GM12864 (cell line): ENCODE measurements at places on chromosomes 1 and 21.

DNA sequence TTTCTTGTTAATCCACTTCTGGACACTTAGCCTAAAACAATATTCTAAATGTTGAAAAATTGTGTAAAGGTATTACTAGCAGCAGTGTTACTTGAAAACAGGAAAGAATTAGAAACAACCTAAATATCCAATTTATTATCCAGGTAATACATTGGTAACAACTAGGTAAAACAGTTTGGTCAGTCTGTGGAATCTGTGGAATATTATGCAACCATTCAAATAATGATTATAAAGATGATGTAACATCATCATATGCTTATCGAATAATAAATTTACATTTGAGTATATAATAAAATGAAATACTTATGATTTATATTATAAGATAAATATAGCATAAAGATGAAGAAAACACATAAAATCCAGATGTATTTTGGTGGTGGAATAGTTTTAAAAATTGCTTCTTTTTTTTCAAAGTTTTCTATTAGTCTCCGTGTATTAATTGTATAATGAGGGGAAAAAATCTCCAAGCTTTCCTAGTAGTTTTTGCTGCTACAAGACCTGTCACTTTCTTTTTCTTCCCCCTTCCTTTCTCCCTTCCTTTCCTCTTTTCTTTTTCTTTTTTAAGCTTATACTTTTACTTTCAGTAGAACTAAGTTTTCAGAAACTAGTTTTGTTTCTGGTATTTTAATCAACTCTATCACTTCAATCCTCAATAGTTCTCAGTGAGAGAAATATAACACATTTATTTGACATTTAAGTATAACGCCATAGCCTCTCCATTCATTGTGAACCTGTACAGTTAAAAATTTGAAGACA, 197.8 kb upstream of the HMCN1 start:
- no peak for DNase-seq

GRCh38 chr1:65176056-65176450, 28.1 kb downstream of the AK4 start:
- no peak for DNase-seq

DNA sequence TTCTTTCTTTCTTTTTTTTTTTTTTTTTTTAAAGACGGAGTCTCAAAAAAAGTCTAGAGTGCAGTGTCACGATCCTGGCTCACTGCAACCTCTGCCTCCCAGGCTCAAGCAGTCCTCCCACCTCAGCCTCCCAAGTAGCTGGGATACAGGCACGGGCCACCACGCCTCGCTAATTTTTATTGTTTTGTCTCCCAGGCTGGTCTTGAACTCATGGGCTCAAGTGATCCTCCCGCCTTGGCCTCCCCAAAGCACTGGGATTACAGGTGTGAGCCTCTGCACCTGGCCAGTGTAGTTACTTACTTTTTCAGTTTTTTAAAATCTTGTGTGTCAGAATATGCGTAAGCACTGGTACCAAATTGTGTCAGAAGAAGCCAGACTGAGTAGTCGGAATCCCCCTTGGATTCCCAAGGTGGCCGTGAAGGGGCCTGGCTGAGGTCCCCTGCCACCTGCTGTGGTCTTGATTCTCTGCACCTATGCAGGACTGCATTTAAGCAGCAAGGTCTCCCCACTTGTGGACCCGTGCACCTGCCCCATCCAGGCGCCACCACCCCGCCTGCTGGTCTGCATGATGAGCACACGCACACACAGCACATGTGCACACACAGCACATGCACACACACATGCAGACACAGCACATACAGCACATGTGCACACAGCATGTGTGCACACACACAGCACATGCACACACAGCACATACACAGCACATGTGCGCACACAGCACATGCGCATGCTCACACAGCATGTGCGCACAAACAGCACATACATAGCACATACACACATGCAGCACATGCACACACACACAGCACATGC, 47.5 kb downstream of the PCNT start:
- DNase-seq, result no peak

- DNase-seq, result no peak
Observed at GRCh38 chr1:64921771-64922170, 44.6 kb downstream of the JAK1 start.

DNA sequence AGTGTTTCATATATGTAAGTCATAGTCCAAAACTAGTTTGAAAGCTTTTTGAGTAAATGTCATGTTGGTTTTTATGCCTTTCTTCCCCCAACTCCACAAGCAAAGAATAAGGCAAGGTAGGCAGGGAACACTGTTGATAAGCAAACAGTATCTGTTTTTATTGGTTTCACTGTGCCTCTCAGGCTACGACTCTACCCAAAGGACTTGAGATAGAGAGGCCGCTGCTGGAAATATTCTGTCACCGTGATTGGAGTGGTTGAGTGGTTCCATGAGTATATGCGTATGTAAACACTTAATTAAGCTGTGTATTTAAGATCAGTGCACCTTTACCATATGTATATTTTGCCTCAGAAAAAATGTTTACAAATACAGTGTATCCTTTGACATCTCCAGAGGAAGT, 138.1 kb upstream of the KIF26B start:
- DNase-seq, result no peak

DNA sequence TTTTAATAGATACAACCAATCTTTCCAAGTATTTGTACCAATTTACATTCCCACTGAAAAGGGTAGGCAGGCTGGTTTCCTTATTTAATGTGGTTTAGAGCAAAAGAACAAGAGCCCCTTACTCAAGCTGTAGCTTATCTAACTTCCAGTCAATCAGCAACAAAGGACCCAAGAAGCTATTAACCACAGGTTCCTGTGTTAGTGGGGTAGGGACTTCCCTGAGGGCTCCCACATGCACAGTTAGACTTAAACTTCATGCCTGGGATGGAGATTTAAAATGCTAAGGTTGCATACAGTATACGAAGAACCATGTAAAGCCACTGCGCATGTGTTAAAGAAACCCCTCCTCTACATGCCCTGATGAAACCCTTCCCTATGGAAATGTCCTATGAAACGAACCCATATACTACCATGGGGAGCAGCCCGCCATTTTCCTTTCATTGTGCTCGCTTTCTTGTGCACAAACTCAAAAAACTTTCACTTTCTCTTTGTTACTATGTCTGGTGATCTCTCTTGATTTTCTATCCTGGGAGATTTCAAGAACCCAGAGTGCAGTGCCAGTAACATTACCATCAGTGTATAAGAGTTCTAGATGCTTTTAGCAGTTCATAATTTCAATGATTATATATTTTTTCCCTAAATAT, 23.3 kb upstream of the ST6GALNAC5 start:
- no peak for DNase-seq

DNA sequence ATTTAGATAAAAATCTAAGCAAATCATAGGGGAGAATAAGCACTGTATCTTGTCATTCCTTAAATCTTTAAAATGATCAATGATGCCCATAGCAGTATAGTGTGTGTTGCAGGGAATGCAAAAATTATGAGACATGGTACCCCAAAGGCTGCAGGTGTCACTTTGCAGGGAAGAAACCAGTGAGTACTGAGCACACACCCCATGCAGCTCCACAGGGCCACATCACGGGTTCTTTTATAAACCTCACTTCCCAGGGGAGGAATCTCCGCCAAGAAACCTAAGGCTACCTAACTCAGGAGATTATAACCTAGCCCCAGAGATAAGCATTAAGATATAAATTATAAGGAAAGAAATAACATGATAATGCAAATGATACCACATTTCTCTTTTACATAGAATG, 115.6 kb downstream of the APP start:
- no peak for DNase-seq

DNA sequence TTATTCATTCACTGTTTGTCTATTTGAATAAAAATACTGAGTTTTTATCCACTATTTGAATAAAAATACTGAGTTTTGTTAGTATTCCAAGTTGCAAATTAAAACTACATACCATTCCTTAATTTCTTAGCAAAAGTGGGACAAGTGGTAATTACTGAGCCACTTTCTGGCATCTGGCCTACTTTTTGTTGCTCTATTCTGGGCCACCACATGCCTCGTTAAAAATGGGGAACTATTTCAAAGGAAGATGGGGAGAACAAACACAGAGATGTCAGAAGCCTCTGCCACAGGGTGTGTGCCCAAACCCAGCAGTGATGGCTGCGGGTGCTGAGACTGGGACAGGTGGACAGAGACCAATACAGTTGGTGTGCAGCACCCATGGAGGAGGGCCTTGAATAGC, 14.6 kb downstream of the PIGP start:
- DNase-seq, result no peak

DNA sequence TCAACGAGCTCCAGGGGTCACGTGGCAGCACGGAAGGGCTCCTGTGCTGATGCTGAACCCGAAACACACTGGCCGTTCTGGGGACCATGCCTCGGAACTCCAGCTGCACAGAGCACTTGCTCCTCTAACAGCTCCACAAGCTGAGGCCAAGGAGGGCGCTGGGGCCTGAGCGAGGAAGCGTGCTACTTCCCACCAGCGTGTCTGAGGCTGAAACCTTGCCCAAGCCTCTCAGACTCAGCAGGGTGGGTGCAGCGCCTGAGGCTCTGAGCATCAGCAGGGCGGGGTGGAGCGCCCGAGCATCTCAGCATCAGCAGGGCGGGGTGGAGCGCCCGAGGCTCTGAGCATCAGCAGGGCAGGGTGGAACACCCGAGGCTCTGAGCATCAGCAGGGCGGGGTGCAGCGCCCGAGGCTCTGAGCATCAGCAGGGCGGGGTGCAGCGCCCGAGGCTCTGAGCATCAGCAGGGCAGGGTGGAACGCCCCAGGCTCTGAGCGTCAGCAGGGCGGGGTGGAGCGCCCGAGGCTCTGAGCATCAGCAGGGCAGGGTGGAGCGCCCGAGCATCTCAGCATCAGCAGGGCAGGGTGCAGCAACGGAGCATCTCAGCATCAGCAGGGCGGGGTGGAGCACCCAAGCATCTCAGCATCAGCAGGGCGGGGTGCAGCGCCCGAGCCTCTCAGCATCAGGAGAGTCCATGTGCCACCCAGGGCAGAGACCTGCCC, 9.6 kb downstream of the WRAP73 start:
- DNase-seq, result no peak

- no peak for DNase-seq
Observed at GRCh38 chr1:65674522-65674921, 118.2 kb upstream of the PDE4B start.

DNA sequence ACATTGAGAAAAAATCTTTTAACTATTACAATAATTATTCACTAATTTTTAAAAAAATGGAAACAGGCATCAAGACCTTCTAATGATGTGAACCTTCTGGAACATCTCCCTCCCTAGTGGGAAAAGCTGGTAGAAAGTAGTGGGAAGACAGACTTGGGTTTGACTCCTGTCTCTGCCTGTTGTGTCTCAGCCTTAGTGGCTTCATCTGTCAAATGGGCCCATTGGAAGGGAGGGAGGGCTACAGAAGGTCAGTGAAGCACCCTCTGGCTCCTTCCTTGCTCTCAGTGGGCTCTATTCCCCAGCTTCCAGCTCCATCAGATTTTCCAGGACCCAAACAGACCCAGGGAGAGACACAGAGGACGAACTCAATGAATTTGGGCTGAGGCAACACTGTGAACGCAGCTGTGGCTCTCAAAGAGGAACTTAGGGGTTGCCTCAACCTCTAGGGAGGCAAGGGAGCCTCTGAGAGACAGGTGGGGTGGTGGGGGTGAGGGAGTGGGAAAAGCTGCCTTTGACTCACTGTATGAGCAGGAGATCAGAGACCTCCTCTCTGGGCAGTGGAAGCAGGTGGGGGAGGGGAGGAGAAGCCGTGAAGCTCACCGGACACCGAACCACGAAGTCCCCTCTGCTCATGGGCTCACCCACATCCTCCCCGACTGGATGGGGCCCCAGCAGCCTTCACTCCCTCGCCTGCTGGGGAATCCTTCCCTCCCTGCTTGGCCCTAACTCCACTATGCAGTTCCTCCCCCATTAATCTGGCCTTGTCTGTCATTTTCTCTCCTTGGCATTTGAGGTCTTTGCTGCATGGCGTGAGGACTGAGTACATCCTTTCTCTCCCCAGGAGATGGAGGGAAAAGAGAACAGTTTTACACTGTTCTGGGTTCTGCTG, 4.5 kb downstream of the CNR2 start:
- DNase-seq, result peak; percentile 77

DNA sequence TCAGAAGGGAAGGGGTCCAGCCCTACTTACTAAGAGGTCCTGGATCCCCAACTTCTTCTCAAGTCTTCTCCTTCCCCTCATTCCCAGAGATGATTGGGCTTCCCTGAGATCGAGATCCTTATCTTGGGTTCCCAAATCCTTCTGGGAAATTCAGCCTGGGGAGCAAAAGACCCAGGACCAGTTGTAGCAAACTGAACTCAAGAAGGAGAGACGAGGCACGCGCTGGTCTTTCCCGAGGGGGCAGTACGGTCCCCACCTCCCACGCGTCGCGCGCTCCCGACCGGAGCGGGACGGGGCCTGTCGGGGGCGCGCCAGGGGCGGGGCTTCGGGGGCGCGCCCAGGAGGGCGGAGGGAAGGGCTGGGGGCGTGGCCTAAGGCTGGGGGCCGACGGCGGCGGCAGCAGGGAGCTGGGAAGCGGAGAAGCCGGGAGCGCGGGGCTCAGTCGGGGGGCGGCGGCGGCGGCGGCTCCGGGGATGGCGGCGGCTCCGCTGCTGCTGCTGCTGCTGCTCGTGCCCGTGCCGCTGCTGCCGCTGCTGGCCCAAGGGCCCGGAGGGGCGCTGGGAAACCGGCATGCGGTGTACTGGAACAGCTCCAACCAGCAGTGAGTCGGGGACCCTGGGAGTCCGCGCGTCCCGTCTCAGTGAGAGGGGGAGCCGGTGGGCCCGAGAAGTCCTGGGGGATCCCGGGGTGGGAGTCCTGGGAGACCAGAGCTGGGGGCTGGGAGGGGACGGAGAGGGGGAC, at the start of gene EFNA3:
Gene EFNA3 (plus strand): TSS at position 369 of the 741 bp plus-strand sequence. CDS start 105 bp downstream, at position 474.
- no peak for DNase-seq
